ENCODE measurements at places on chromosomes 7 and 10. TPM values are rescaled to one million over a fixed set of nuclear protein-coding genes. Genes with fewer than 3 reads are reported as not detected.

- DNase-seq, result no peak
These were observed 123.4 kb upstream of the ZNF746 start for GRCh38 chr7:149620961-149621360.

- DNase-seq, result peak; percentile 60
These were observed 343.4 kb downstream of the PRPF18 start for GRCh38 chr10:13930120-13930519.

- DNase-seq, result peak; percentile 14
These were observed 516.9 kb upstream of the LRRN3 start for GRCh38 chr7:110573862-110574528.

GRCh38 chr10:77649333-77650331 is 12.0 kb upstream of the KCNMA1 start:
- no peak for DNase-seq

- no peak for DNase-seq
These were observed 284.5 kb upstream of the KLF6 start for GRCh38 chr10:4069491-4069890.

GRCh38 chr7:92366730-92367129 is 80.6 kb upstream of the GATAD1 start:
- no peak for DNase-seq

DNA sequence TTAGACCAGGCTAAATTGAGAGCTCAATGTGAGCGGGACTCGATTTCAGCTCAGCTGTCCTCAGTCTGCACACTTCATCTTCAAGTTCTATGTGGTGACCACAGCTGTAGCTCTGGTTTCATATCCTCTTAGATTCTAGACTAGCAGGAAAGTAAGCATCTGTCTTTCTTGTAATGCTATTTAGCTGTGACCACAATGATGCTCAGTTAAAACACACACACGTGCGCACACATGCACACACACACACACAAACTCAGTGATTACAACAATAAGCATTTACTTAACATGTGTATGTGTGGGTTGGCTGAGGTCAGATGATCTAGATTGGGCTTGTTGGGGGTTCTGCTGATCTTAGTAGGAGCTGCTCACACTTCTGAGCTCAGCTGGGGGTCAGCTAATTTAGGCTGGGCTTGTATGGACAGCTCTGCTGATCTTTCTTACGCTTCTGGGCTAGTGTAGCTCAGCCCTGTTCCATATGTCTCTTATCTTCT is 82.5 kb downstream of the ZNF365 start:
- DNase-seq, result peak; percentile 62

GRCh38 chr10:18658271-18659124 is 733 bp upstream of the ARL5B start:
- peak; percentile 68 for DNase-seq

DNA sequence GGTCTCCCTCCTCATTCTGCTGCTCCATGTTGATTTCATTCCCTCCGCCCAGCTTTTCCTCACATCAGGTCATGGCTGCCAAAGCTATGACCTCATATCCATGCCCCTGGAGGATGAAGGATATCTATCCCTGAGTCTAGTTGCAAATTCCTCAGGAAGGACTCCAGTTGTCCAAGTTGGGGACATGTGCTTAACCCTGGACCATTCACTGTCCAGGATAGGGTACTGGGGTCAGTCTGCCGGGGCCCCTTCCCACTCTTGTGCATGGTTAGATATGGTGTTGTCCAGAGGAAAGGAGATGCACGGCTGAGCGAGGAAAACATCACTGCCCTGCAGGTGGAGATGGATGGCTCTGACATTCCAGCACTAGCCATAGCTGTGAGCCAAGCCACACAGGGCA is 51.9 kb upstream of the COMTD1 start:
- no peak for DNase-seq

DNA sequence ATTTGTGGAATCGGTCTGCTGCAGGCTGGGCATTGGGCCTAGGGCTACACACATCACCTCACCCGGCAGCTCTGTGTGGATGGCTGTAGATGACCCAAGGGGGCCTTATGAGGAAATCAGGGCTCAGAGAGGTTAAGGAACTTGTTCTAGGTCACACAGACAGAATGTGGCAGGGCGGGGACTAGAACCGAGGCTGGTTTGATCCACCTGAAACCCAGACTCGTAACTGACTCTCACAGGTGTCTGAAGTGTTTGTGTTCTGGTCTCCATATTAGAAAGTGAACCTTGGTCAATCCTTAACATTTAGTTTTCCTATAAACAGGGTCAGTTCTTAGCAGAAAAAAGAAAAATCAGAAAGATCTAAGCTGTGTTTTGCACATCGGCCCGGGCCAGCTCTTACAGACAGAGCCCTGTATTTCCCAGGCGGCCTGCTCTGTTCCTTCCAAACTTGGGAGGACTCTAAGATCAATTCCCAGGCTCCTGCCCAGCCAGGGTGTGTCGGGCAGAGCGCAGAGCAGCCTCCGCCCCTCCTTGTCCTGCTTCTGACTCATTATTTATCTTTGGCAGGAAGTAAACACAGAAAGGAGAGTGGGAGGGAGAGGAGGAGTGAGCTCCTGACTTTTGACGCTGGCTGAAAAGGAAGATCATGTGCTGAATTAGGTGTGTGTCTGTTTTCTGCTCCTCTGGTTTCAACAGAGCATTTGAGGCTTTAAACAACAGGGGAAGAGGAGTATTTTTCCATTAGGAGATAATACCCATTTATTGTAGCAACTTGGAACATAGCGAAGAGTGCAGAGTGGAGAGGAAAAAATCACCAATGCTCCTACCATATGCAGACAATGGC is 74.1 kb downstream of the TACC2 start:
- DNase-seq, result peak; percentile 97

DNA sequence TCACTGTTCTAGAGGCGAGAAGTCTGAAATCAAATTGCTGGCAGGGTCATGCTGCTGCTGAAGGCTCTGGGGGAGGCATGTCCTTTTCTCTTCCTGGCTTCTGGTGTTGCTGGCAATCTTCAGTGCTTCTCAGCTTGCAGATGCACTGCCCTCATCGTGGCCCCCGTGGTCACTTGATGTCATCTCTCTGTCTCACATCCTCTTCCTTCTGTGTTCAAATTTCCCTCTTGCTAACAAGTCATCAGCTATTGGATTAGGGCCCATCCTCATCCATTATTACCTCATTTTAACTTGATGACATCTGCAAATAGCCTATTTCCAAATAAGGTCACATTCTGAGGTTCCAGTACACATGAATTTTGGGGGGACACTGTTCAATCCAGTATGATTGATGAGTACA is 36.6 kb upstream of the SRGN start:
- peak; percentile 71 for DNase-seq

DNA sequence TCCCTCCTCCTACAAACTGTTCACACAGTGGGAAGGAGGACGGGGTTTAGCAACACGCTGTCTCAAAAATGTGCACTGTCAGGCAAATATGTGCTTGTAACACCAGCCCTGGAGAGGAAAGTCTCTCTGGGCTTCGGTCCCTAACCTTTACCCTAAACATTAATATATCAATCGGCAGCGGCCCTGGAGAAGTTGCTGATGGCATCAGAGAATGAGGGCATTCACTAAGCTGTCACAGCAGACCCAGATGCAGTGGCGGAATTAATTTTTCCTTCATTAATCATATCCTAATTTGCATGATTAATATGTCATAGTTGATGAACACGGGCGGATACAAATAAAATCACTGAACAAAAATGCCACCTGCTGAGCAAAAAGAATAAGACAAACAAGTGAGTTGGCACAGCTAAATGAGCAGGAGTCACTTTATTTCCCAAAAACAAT is 45.2 kb upstream of the INSIG1 start:
- DNase-seq, result no peak

GRCh38 chr10:103605359-103606096 is 112.0 kb downstream of the NEURL1 start:
- DNase-seq, result no peak

GRCh38 chr10:4355350-4355749 is 470.7 kb upstream of the AKR1E2 start:
- DNase-seq, result no peak

GRCh38 chr7:132112657-132113056 is 463.6 kb downstream of the PLXNA4 start:
- peak; percentile 18 for DNase-seq

GRCh38 chr10:14742815-14743214 is 31.9 kb downstream of the FAM107B start:
- DNase-seq, result peak; percentile 34

DNA sequence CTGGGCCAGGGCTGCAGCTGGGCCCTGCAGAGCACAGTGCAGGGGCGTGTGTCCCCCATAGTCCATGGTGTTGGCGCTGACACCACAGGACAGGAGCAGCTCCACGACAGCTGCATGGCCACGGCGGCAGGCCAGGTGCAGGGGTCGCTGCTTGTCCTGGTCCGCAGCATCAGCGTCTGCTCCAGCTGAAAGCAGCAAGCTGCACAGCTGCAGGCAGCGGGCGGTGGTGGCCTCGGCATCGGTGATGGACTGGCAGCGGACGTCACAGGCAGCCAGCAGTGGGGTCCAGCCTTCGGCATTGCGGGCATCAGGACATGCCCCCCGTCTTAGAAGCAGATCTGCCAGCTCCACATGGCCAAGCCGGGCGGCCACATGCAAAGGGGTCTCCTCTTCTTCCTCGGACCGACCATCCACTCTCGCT is 6.0 kb downstream of the ASB10 start:
- DNase-seq, result peak; percentile 61

- peak; percentile 76 for DNase-seq
These were observed 354.2 kb downstream of the CXCL12 start for GRCh38 chr10:44030738-44031137.

DNA sequence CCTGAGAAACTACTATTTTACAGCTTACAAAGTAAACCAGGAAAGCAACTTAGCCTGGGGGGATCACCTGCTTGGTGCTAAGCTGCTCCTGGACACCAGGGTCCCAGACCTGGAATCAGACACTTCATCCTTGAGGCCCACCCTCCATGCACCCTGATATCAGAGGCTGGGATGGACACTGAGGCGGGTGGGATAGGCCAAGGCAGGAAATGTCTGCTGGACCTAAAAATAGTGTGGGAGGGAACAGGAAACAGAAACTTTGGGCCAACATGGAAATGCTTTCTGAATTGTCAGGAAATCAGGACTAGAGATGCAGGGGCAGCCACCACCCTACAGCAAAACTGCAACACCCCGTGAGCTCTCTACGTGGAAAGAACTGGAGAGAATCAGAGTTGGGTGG is 101.5 kb upstream of the PODXL start:
- peak; percentile 15 for DNase-seq

DNA sequence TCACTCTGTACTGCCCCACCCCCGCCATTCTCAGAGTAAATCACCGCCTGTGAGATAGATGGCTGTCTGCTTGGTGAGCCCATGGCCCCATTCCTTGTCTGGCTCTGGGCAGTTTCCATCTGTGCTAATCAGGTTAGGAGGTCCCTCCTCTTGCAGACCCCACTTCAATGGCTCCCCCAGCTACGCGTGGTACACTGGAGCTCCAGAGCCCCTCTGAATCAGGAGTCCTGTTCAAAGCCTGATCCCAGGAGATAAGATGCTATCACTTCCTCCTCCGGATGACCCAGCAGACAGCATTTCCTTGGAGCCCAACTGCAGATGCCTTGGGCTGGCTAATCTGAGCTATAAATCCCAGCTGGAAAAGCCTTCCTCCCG is 122.3 kb downstream of the SH3PXD2A start:
- no peak for DNase-seq

The CCL24 gene
- total RNA-seq, result 0.13 TPM

The CHRM2 gene
- total RNA-seq, result 0.18 TPM

The CYP17A1 gene
- total RNA-seq, result 0.66 TPM

The OR6V1 gene
- total RNA-seq, result not detected
